ENCODE measurements at places on chromosomes 6 and 20. TPM values are rescaled to one million over a fixed set of nuclear protein-coding genes. Genes with fewer than 3 reads are reported as not detected.

The ZBTB2 gene
- polyA plus RNA-seq = 8.1 TPM

- H3K4me1 ChIP-seq = peaks cover 16% of the 10 kb centered on the region
- no peak overlapping the region for H3K27ac ChIP-seq
- no peaks in the 10 kb centered on the region for H3K27me3 ChIP-seq
These were observed 49.0 kb downstream of the RREB1 start for GRCh38 chr6:7156643-7157278.

DNA sequence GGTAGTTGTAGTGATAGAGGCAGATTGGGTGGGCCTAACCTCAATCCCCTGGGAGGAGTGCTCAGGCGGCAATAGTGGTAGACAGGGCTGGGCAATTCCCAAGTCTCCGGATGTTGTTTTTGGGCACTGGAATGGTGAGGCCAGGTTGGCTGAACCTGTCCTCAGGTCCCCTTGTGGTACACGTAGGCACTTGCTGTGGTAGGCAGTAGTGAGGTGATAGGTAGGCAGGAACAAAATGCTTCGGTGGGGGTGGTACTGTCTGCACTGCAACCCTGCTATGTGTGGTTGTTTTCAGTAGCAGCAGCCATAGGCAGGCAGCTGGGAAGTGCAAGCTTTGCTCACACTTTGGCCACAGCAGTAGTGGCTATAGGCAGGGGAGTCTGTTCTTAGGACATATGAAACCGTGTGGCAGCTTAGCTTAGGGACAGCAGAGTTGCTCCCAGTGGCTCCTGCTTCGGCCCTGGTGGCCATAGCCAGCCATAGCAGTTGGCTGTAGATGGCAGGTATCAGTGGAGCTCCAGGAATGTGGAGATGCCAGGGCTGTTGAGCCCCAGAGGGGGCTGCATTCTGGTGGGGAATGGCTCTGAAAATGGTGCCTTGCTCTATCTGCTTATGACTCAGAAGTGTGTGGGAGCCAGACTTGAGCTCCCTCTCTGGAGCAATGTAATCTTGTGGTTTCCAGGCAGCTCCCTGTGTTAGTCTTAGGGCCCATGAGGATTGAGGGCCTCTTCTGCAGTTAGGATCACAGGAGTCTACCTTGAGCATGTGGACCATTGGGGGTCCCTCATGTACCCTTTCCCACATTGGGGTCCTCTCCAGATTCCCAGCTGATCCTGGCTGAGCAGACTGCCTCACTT, 241.8 kb upstream of the BMP2 start:
- no peak overlapping the region for H3K4me3 ChIP-seq
- no peaks in the 10 kb centered on the region for H3K4me1 ChIP-seq
- H3K27me3 ChIP-seq = no peaks in the 10 kb centered on the region
- H3K27ac ChIP-seq = no peak overlapping the region
- no peak for DNase-seq
- H3K36me3 ChIP-seq = no peaks in the 10 kb centered on the region

DNA sequence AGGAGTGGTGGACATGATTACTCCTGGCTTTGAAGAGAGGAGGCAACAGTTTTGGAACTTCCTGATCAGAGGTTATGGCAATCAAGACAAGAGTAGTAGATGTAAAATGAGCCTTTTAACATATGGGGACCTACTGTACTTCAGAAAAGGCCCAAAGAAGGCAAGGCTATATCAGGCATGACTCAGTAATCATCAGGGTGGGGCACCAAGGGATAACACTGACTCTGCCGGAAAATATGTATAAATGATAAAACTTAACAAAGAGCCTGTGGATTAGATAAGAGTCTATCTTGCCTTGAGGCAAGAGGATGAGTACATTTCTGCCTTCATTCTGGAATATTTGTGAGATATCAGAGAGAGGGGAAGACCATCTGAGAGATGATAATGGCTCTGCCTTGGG, 1389.9 kb upstream of the MAP3K7 start:
- no peak overlapping the region for H3K27ac ChIP-seq
- H3K36me3 ChIP-seq = no peaks in the 10 kb centered on the region
- no peaks in the 10 kb centered on the region for H3K4me1 ChIP-seq
- no peak for DNase-seq
- no peaks in the 10 kb centered on the region for H3K27me3 ChIP-seq

DNA sequence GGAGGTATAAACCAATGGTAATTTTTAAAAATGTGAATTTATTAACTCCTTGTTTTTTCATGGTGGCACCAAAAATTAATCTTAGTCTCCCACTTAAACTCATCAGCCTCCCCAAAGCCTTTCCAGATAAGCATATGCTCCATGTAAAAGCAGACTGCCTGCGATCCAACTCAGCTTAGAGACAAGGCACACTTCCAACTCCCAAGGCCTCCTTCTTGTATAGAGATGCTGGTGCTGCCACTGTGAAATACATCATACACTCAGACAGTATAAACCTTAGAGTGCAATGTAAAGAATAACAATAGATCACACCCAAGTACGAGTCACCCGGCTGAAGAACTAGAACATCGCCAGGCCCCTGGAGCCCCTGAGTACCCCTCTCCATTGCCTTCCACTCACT, 2.0 kb downstream of the ANKRD6 start:
- DNase-seq = no peak
- H3K4me1 ChIP-seq = no peaks in the 10 kb centered on the region
- no peaks in the 10 kb centered on the region for H3K27me3 ChIP-seq
- no peaks in the 10 kb centered on the region for H3K36me3 ChIP-seq
- no peak overlapping the region for H3K27ac ChIP-seq
- no peak overlapping the region for H3K4me3 ChIP-seq

GRCh38 chr6:96520171-96521115, 1.2 kb upstream of the UFL1 start:
- peak; percentile 73 for DNase-seq
- H3K4me1 ChIP-seq = no peaks in the 10 kb centered on the region
- peaks cover 5% of the 10 kb centered on the region for H3K36me3 ChIP-seq
- H3K4me3 ChIP-seq = peak overlapping the region; percentile 78
- no peaks in the 10 kb centered on the region for H3K27me3 ChIP-seq
- H3K27ac ChIP-seq = peak overlapping the region; percentile 48

Measured in small intestine (tissue), 16 donors.